ENCODE measurements at places on chromosomes 2 and 18.
A peak's percentile ranks its signal among the peaks of the same experiment; 100 is the strongest.

DNA sequence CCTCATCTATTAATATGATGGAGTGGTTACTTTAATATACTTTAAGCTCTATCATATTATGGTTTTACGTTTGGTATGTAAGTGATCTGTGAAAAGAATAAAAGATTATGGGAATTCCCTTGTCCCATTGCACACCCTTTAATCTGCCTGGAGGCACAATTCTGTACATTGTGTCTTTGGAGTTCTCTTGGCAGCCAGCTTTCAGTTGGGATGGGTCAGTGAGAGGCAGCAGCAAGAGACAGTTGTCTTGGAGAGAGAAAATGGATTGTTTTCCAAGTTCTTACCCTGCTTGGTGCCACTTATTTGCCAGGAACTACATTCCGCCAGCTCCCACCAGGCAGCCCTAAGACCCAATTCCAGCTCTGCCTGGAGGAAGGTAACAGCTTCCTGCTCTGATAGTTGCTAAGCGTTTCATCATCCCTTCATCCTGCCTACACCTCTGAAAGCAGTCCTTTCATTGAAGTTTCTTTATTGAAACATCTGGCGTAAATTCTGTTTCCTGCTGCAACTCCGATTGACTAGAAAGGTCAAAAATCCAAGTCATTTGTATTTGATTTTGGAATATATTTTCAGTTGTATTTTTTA lies 365.2 kb downstream of the AKAIN1 start:
- H3K4me1 ChIP-seq: no peaks in the 10 kb centered on the region
- no peak overlapping the region for H3K4me3 ChIP-seq
- no peak overlapping the region for H3K27ac ChIP-seq
- H3K27me3 ChIP-seq: no peaks in the 10 kb centered on the region
- DNase-seq: no peak

GRCh38 chr2:121089166-121089510 lies 195.9 kb downstream of the TFCP2L1 start:
- H3K27me3 ChIP-seq: no peaks in the 10 kb centered on the region
- no peaks in the 10 kb centered on the region for H3K4me1 ChIP-seq
- H3K36me3 ChIP-seq: no peaks in the 10 kb centered on the region
- no peak overlapping the region for H3K4me3 ChIP-seq
- no peak for DNase-seq

DNA sequence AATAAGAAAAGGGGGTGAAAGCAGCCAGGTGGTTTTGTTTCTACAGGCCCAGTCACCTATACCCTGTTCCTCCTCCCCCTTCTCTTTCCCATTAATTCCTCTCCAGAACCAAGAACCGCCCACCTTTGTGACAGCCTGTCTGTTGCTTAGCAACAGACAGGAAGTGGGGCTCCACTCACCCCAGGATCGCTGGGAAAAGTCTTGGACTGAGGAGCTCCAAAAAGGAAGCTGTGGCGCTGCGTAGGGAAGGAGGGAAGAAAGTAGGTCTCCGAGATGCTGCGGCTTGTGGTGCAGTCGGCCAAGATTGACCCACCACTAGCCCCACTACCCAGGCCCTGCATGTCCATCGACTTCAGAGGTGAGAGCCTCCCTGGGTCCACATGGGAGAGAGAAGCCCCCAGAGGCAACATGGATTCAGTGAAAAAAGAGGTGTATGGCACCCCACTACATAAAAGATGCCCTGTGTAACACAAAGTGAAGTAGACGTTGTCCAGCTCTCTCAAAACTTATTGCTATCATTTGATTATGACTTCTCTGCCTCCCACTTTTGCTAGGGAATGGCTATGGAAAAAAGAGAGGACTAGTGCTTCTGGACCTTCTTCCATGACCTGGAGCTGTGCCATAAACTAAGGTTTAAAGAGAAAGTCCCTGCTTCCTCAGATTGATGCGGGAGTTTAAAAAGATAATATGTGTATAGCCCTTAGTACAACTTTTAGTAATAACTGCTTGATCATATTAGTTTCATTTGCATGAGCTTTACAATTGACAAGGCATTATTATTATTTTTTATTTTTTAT lies at the start of gene FER1L5:
FER1L5 (plus strand) TSS at position 201 of the 797 bp plus-strand sequence; CDS start at position 274, 73 bp downstream.
- no peaks in the 10 kb centered on the region for H3K36me3 ChIP-seq
- no peak within 1 kb of the TSS for H3K27ac ChIP-seq
- H3K4me1 ChIP-seq: no peaks in the 10 kb centered on the region
- no peak for DNase-seq
- peaks cover 10% of the 10 kb centered on the region for H3K27me3 ChIP-seq
- no peak within 1 kb of the TSS for H3K4me3 ChIP-seq

GRCh38 chr2:36676364-36676763 lies 20.1 kb upstream of the VIT start:
- no peak for DNase-seq
- H3K27ac ChIP-seq: no peak overlapping the region
- H3K36me3 ChIP-seq: no peaks in the 10 kb centered on the region
- H3K4me1 ChIP-seq: peaks cover 10% of the 10 kb centered on the region
- H3K27me3 ChIP-seq: peaks cover 10% of the 10 kb centered on the region

DNA sequence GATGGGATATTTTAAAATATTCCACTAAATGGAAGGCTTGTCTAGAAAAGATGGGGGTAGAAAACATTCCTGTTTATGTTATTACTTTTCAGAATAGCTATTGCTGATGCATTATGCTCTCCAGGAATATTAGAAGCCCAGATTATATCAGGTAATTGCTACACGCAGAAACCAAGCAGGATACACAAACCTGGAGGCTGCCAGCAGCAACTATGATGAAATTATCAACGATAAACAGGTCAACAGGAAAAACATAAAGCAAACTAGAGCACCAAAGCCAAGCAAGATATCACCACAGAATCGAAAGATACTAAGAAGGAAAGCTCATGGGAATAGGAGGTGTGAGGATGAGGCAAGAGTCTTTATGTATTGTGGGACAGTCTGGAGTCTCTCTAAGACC lies 113.2 kb upstream of the SPATS2L start:
- H3K4me1 ChIP-seq: no peaks in the 10 kb centered on the region
- H3K4me3 ChIP-seq: no peak overlapping the region
- H3K36me3 ChIP-seq: no peaks in the 10 kb centered on the region
- no peak for DNase-seq

GRCh38 chr2:135843671-135844070 lies 6.7 kb upstream of the LCT start:
- H3K27ac ChIP-seq: no peak overlapping the region
- no peak for DNase-seq
- no peaks in the 10 kb centered on the region for H3K27me3 ChIP-seq
- H3K36me3 ChIP-seq: peaks cover 38% of the 10 kb centered on the region
- peaks cover 3% of the 10 kb centered on the region for H3K4me1 ChIP-seq
- H3K4me3 ChIP-seq: no peak overlapping the region

DNA sequence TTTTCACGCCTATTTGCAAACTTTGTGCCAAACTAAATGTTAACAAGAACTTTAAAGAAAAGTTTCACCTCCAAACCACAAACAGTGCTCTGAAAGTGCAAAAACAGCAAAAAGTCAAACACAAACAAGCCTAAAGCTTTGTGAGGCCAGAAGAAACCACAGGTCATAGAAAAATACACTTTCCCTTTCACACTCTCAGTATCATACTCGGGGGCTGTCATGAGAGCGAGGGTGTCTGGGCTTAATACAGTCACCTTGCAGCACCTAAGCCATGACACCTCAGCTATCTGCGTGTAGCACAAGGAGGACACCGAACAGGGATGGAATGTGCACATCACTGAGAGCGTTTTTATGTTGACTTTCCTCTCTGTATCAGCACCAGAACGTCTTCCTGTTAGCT lies 26.6 kb upstream of the SEH1L start:
- no peaks in the 10 kb centered on the region for H3K4me1 ChIP-seq
- H3K27ac ChIP-seq: no peak overlapping the region
- H3K4me3 ChIP-seq: no peak overlapping the region
- H3K36me3 ChIP-seq: no peaks in the 10 kb centered on the region
- H3K27me3 ChIP-seq: peaks cover 5% of the 10 kb centered on the region

GRCh38 chr2:50401772-50402653 lies 629.9 kb downstream of the NRXN1 start:
- H3K27ac ChIP-seq: no peak overlapping the region
- no peaks in the 10 kb centered on the region for H3K4me1 ChIP-seq
- no peaks in the 10 kb centered on the region for H3K36me3 ChIP-seq
- H3K27me3 ChIP-seq: no peaks in the 10 kb centered on the region
- DNase-seq: peak; percentile 20

DNA sequence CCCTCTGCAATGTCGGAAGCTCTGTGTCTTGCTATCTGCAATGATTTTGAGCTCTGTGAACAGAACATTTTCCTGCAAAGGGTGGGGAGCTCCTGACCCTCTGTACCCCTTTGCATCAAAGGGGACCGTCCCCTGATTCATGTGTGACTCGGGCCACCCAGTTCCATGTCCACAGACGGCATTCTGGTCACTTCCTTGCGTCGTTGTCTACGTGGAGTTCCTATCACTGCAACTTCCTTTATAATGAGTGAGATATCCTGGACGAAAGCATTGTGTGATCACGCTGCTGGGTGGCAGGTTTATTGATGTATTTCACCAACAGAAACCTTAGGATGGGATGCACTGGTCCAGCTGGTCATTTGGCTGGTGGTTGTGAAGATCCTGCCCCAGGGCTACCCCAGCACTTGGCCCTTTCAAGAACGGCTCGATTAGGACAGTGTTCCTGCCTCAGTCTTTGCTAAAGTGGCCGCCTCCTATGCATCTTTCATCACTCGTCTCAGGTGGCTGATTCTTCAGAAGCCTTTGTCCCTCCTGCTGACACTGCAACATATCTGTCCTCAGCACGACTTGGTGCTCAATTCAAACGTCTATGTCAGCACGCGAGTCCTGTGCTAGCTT lies 202.7 kb downstream of the ACKR3 start:
- H3K36me3 ChIP-seq: no peaks in the 10 kb centered on the region
- no peak overlapping the region for H3K4me3 ChIP-seq
- H3K27ac ChIP-seq: no peak overlapping the region
- no peaks in the 10 kb centered on the region for H3K4me1 ChIP-seq

- H3K27me3 ChIP-seq: no peaks in the 10 kb centered on the region
- no peaks in the 10 kb centered on the region for H3K4me1 ChIP-seq
- H3K27ac ChIP-seq: no peak overlapping the region
- DNase-seq: no peak
- no peak overlapping the region for H3K4me3 ChIP-seq
- H3K36me3 ChIP-seq: no peaks in the 10 kb centered on the region
Observed at GRCh38 chr2:50929661-50930060, 102.3 kb downstream of the NRXN1 start.

GRCh38 chr2:161135951-161136593 lies 24.2 kb upstream of the TANK start:
- no peaks in the 10 kb centered on the region for H3K27me3 ChIP-seq
- peaks cover 27% of the 10 kb centered on the region for H3K4me1 ChIP-seq
- no peak for DNase-seq
- peaks cover 1% of the 10 kb centered on the region for H3K36me3 ChIP-seq
- peak overlapping the region; percentile 99 for H3K27ac ChIP-seq
- peak overlapping the region; percentile 93 for H3K4me3 ChIP-seq

- H3K4me1 ChIP-seq: no peaks in the 10 kb centered on the region
- H3K4me3 ChIP-seq: no peak overlapping the region
- no peaks in the 10 kb centered on the region for H3K27me3 ChIP-seq
- no peaks in the 10 kb centered on the region for H3K36me3 ChIP-seq
- DNase-seq: no peak
Observed at GRCh38 chr18:6427286-6427685, 12.6 kb upstream of the L3MBTL4 start.

DNA sequence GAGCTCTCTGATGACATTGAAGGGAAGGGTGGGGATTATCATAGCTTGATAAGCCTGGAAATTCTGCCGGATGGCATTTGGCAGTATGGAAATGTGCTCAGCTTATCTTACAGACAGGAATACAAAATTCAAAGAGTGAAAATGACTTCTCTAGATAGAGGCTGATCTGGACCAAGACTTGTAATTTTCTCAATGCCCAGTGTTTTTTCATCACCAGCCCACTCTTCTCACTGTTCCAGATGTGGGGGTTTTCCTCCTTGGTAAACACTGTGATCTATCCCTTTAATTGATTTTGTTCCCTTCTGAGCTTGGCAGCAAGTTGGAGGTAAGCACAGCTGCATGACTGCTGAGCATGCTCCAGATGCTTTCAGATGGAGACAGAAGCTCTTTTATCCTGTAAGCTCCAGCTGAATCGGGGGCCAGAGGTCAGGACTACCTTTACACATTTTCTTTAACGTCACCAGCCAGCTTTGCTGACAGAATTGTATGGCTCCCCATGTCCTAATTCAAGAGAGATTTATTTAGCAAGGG lies 287.4 kb upstream of the TCF4 start:
- no peak for DNase-seq
- H3K4me3 ChIP-seq: no peak overlapping the region
- no peaks in the 10 kb centered on the region for H3K36me3 ChIP-seq
- no peaks in the 10 kb centered on the region for H3K27me3 ChIP-seq
- H3K4me1 ChIP-seq: peaks cover 10% of the 10 kb centered on the region

DNA sequence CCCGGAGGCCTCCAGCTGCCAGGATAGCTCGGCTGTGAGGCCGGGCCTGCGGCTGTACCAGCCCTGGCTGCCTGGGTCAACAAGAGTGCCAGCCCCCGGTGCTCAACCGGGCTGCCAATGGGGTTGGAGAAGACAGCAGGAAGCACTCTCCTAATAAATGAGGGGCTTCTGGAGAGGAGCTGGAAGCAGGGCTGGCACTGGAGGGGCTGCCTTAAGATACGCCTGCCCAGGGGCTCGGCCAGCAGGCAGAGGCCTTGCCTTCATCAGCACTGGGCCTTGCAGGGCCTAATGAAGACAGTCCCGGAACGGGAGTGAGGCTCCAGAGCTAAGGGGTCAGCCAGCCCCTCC lies 73.6 kb downstream of the TEX51 start:
- H3K36me3 ChIP-seq: no peaks in the 10 kb centered on the region
- H3K4me3 ChIP-seq: peak overlapping the region; percentile 82
- no peak overlapping the region for H3K27ac ChIP-seq
- peaks cover 1% of the 10 kb centered on the region for H3K4me1 ChIP-seq
- no peak for DNase-seq
- peaks cover 40% of the 10 kb centered on the region for H3K27me3 ChIP-seq

DNA sequence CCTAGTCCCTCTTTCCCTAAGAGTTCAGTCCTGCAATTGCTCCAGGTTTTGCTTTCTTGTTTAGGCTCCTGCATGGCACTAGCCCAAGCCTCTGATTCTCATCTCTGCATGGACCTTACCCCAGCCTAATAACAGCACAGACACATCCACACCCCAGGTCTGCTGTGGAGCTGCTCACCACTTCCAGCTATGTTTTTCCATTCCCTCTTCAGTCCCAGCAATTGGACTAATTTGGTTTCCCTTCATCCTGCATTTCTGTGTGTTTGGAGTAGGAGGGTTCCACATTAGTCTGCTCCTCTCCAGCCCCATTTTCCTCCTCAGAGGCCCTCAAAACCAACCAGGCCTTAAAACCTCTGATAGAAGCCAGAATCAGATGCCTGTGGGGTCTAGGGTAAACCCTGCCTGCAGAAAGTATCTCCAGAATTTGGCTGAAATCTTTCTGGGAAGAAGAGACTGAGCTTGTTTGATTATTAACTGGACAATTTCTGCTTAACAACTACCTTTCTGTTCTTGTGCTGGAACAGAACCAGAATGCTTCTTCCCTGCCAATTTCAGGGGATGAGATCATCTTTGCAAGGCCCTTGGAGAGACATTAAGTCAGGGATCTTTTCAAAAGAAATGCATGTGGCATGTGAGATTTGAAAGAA lies 95.9 kb downstream of the GFPT1 start:
- no peak overlapping the region for H3K27ac ChIP-seq
- peaks cover 2% of the 10 kb centered on the region for H3K4me1 ChIP-seq
- no peak overlapping the region for H3K4me3 ChIP-seq
- no peak for DNase-seq

Data from stimulated activated naive B cell treated with anti-CD40 and anti-IgM and Interleukin-4, amounts not matched to agents 10 μg/mL and 1 μg/mL and 100 μg/mL, for 72 hours (primary cell).